ENCODE measurements at places on chromosomes 5 and 9. TPM values are rescaled to one million over a fixed set of nuclear protein-coding genes. Genes with fewer than 3 reads are reported as not detected.

PCDHGB7 gene
- total RNA-seq = 3.1 TPM

TRMO gene
- total RNA-seq = 10.6 TPM

TRPM3 gene
- 0.05 TPM for total RNA-seq

OR13J1 gene
- total RNA-seq = not detected

HRH2 gene
- total RNA-seq = not detected

SPATA31A5 gene
- total RNA-seq = not detected

CD72 gene
- not detected for total RNA-seq

TCERG1 gene
- total RNA-seq = 36.1 TPM

IRGM gene
- total RNA-seq = not detected

SOHLH1 gene
- total RNA-seq = not detected

ANKRD33B gene
- 6.9 TPM for total RNA-seq

CKS2 gene
- total RNA-seq = 253 TPM

AK8 gene
- 0.15 TPM for total RNA-seq

SLC22A4 gene
- total RNA-seq = 12.0 TPM

DBH gene
- not detected for total RNA-seq

POLR1E gene
- 15.7 TPM for total RNA-seq

GHR gene
- 1.5 TPM for total RNA-seq

LHX3 gene
- total RNA-seq = not detected

LEAP2 gene
- total RNA-seq = not detected

FOXD4L5 gene
- not detected for total RNA-seq

THBS4 gene
- not detected for total RNA-seq

PCDHA12 gene
- total RNA-seq = not detected

ZNF366 gene
- 16.4 TPM for total RNA-seq

SLC23A1 gene
- not detected for total RNA-seq

IL11RA gene
- 9.8 TPM for total RNA-seq

GPR151 gene
- total RNA-seq = not detected

REEP2 gene
- total RNA-seq = 1.1 TPM

IFNA5 gene
- total RNA-seq = not detected

HACD4 gene
- total RNA-seq = 6.1 TPM

ARHGEF28 gene
- total RNA-seq = 43.8 TPM

HDHD3 gene
- total RNA-seq = 13.3 TPM

CATSPER3 gene
- not detected for total RNA-seq

ORM2 gene
- not detected for total RNA-seq

Data from mammary microvascular endothelial cell (primary cell).